ENCODE measurements at places on chromosomes 6 and 20. TPM values are rescaled to one million over a fixed set of nuclear protein-coding genes. Genes with fewer than 3 reads are reported as not detected.

GRCh38 chr6:167270499-167271311 is 20.4 kb upstream of the UNC93A start:
- no peaks in the 10 kb centered on the region for H3K27me3 ChIP-seq
- no peaks in the 10 kb centered on the region for H3K4me1 ChIP-seq
- H3K27ac ChIP-seq = no peak overlapping the region
- no peak for DNase-seq

DNA sequence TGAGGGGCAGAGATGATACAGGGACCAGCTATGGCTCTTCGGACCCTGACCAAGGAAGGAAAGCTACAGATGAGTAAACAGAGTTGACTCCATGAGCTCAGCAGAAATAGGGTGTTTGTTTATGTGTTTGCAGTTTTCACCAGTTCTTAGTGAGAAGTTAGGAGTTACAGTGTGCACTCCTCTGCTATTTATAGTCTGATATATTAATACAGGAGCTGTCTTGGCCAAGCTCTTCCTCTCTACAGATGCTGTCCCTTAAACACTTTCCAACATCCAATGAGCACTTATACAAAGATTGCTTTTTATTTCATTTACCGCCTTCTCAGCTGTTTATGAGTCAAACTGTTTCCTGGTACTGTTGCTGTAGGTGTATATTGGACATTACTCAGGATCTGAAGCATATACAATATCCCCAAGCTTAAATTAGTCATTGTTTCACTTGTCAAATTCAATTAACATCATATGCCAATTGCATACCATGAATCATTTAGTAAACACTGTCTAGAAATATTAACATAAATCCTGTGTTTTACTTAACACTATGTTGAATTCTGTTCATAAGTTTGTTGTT is 618.0 kb downstream of the PRKN start:
- no peak overlapping the region for H3K4me3 ChIP-seq
- H3K4me1 ChIP-seq = peaks cover 10% of the 10 kb centered on the region
- DNase-seq = no peak
- H3K36me3 ChIP-seq = no peaks in the 10 kb centered on the region

- H3K4me3 ChIP-seq = no peak overlapping the region
- no peak overlapping the region for H3K27ac ChIP-seq
- no peak for DNase-seq
- H3K4me1 ChIP-seq = no peaks in the 10 kb centered on the region
- no peaks in the 10 kb centered on the region for H3K27me3 ChIP-seq
Observed at GRCh38 chr6:147046141-147046877, 157.9 kb upstream of the STXBP5 start.

DNA sequence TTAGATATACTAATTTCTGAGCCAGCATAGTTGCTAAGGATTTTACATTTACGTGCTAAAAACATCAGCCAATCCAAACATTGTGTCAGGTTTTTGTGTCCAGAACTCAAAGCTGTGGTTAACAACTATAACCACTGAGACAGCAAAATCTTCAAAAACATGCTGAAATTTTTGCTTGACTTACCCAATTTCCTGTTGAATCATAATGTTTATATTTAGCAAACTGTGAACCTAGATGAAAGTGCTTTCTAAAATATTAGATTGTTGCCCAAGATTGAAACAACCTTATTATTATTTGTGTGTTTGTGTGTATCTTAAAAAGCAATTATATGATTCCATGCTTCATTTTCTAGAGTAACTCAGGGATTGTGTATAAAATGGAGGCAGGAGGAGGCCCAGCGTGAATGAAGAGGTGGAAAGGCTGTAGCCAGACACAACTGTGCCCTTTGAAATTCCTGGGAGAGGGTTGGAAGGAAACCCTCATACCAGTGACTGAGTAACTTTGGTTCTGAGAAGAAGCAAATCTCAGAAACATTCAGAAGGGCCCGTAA is 48.0 kb downstream of the ARMC2 start:
- H3K4me1 ChIP-seq = peaks cover 37% of the 10 kb centered on the region
- H3K36me3 ChIP-seq = no peaks in the 10 kb centered on the region
- no peaks in the 10 kb centered on the region for H3K27me3 ChIP-seq
- no peak overlapping the region for H3K4me3 ChIP-seq
- no peak for DNase-seq

Gene SMOC2
- total RNA-seq = 34.4 TPM

Gene ZNF343
- total RNA-seq = 13.1 TPM
